ENCODE measurements at places on chromosomes 3 and 15.
A peak's percentile ranks its signal among the peaks of the same experiment; 100 is the strongest.

DNA sequence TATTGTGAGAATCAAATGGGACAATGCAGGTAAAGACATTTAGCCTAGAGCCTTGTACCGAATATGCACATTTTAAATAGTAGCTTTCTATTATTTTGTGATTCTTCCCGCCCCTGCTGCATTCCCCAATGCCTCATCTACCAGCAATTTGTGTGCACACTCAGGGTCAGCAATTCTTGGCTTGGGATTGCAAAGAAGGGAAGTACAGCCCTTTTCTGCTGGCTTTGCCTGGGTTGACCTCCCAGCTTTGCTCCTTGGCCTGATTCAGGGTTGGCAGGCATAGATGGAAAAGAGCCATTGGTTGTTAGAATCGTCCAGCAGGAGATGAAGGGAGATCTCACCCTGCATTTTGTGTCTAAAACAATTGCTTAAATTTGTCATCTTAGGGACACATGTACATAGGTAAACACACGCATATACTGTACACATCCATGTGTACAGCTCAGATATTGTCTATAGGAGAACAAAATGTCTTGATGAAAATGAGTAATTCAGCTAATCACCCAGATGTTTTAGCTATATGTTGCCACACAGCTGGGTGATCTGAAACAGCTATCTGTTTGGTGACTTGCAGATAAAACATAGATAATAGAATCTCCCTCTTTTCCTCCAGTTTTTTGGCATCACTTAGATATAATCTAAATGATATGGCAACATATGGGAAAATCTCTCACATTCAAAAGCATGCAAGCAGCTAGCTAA lies 340.9 kb upstream of the TBL1XR1 start:
- H3K36me3 ChIP-seq, result no peaks in the 10 kb centered on the region
- no peak overlapping the region for H3K4me3 ChIP-seq
- DNase-seq, result no peak
- no peak overlapping the region for H3K27ac ChIP-seq
- peaks cover 16% of the 10 kb centered on the region for H3K4me1 ChIP-seq

DNA sequence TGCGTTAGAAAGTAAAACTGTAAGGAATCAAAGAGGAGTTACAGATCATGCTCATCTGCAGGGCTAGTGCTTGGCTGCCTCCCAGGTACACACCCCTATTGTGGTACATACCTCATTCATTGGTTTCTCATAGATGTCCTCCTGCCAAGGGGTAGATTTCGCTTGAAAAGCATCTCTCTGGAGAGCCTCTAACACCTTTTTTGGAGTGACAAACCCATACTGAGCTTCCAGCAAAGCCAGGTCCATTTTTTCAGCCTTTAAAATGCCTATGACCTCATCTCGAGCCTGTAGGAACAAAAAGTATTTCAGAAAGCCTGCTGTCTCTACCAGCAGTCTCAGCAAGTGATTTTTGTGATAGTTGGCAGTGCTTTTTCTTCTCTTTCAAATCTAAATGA lies 112.1 kb downstream of the CMSS1 start:
- DNase-seq, result no peak
- no peaks in the 10 kb centered on the region for H3K27me3 ChIP-seq
- no peak overlapping the region for H3K27ac ChIP-seq
- H3K4me3 ChIP-seq, result no peak overlapping the region
- H3K36me3 ChIP-seq, result no peaks in the 10 kb centered on the region

DNA sequence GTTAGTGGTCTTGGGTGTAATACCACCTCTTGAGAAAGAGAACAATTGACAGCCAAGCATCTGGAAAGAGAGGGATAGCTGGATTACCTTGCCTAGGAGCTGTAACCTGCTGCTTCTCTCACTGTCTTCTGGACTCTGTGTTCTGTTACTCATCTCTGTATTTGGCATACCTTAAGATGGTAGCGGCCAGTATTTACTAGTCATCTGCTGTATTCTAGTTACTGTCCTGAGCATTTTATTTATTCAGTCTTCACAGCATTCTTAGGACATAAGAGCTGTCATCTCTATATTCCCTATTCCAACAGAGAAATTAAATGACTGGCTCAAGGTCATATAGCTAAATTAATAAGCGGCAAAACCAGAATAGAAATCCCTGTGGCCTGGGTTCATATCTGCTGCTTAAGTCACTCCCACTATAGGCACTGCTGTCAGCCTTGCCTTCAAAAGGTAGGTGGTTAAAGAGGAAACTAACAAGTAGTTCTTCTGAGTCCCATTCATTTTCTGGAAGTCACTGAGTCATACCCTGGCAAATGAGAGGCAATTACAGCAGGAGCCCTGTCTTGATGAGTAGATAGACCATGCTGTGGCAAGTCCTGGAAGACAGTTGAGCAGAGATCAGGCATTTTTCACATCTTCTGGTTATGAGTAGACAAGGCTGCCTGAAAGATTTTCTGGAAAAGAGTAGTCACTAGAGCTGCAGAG lies 68.2 kb downstream of the RAB7A start:
- no peaks in the 10 kb centered on the region for H3K27me3 ChIP-seq
- peaks cover 28% of the 10 kb centered on the region for H3K36me3 ChIP-seq
- H3K4me1 ChIP-seq, result peaks cover 20% of the 10 kb centered on the region
- no peak for DNase-seq
- H3K27ac ChIP-seq, result peak overlapping the region; percentile 35
- no peak overlapping the region for H3K4me3 ChIP-seq

- no peaks in the 10 kb centered on the region for H3K4me1 ChIP-seq
- H3K27me3 ChIP-seq, result no peaks in the 10 kb centered on the region
- H3K27ac ChIP-seq, result no peak overlapping the region
- H3K4me3 ChIP-seq, result no peak overlapping the region
- DNase-seq, result no peak
These were observed 45.5 kb downstream of the SYN2 start for GRCh38 chr3:12049675-12050074.

DNA sequence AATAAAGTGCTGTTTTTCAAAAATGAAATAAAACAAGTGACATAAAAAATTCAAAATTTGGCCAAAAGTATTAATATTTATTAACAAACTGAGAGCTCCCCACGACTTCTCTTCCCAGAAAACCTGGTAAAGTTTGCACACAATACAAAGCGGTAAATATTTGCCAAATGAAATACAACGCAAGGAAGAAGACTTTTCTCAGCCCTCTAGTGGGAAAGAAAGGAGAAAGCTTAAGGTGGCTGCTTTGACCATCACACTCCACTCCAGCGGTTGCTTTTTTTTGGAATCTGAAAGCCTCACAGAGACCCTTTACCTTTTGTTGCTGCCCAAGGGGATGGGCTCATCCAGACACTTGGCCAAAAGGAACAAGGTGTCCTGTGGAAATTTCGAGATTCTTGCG lies 1.1 kb upstream of the GK5 start:
- H3K27ac ChIP-seq, result no peak overlapping the region
- H3K36me3 ChIP-seq, result no peaks in the 10 kb centered on the region
- H3K27me3 ChIP-seq, result no peaks in the 10 kb centered on the region
- H3K4me3 ChIP-seq, result no peak overlapping the region

GRCh38 chr15:100569391-100569790 lies 32.6 kb downstream of the LINS1 start:
- no peaks in the 10 kb centered on the region for H3K27me3 ChIP-seq
- peaks cover 18% of the 10 kb centered on the region for H3K36me3 ChIP-seq
- H3K4me1 ChIP-seq, result peaks cover 13% of the 10 kb centered on the region
- no peak overlapping the region for H3K4me3 ChIP-seq

- no peak overlapping the region for H3K4me3 ChIP-seq
- H3K27ac ChIP-seq, result no peak overlapping the region
- H3K4me1 ChIP-seq, result no peaks in the 10 kb centered on the region
- DNase-seq, result no peak
- H3K27me3 ChIP-seq, result no peaks in the 10 kb centered on the region
These were observed 610.8 kb downstream of the MECOM start for GRCh38 chr3:169052465-169053302.

- H3K4me3 ChIP-seq, result no peak overlapping the region
- no peaks in the 10 kb centered on the region for H3K36me3 ChIP-seq
- DNase-seq, result no peak
- no peak overlapping the region for H3K27ac ChIP-seq
- no peaks in the 10 kb centered on the region for H3K4me1 ChIP-seq
These were observed 152.6 kb upstream of the UMPS start for GRCh38 chr3:124577494-124578167.

DNA sequence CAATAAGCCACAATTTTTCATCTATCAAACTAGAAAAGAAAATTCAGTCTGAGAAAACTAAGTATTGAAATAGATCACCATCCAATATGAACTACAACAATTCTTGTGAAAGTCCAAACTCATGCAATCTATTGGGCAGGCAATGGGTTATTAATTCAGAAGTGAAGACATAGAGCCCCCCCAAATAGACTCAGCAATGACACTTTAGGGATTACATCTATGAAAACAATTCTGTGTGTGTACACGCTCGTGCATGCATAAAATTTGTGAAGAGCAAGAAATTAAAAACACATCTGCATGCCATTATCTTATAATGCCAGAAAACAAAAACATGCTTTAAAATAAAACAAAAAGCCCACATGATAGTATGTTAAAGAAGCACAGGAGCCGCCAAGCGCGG lies 151.3 kb downstream of the NR1I2 start:
- H3K4me3 ChIP-seq, result no peak overlapping the region
- no peaks in the 10 kb centered on the region for H3K27me3 ChIP-seq
- H3K4me1 ChIP-seq, result no peaks in the 10 kb centered on the region
- DNase-seq, result no peak

GRCh38 chr15:51274956-51275355 lies 63.4 kb downstream of the CYP19A1 start:
- H3K4me3 ChIP-seq, result no peak overlapping the region
- peaks cover 2% of the 10 kb centered on the region for H3K27me3 ChIP-seq
- no peaks in the 10 kb centered on the region for H3K4me1 ChIP-seq
- H3K27ac ChIP-seq, result no peak overlapping the region
- DNase-seq, result no peak

- no peak overlapping the region for H3K4me3 ChIP-seq
- H3K4me1 ChIP-seq, result no peaks in the 10 kb centered on the region
- no peak for DNase-seq
- no peaks in the 10 kb centered on the region for H3K27me3 ChIP-seq
- no peak overlapping the region for H3K27ac ChIP-seq
- no peaks in the 10 kb centered on the region for H3K36me3 ChIP-seq
These were observed 24.5 kb upstream of the NR2C2 start for GRCh38 chr3:14922863-14923262.

GRCh38 chr3:42663581-42664437 lies 10.3 kb downstream of the ZBTB47 start:
- no peaks in the 10 kb centered on the region for H3K36me3 ChIP-seq
- no peak for DNase-seq
- no peaks in the 10 kb centered on the region for H3K4me1 ChIP-seq
- H3K4me3 ChIP-seq, result no peak overlapping the region
- H3K27me3 ChIP-seq, result no peaks in the 10 kb centered on the region

DNA sequence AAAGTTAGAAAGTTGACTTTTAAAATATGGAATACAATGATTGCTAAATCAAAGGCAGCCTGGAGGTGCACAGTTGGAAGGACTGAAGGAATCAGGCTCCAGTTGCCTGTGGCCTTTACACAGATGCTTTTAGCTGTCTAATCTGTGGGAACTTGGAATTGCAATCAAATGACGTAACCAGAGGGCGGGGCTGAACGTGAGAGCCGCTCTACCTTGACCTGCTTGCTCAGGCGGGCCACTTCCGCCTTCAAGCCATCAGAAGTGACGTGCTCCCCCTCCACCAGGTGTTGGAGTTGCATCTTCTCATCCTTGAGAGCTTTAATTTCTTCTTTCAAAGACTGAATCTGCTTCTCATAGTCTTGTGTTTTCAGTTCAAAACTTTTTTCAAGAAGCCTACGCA lies 37.7 kb upstream of the GNB5 start:
- peaks cover 5% of the 10 kb centered on the region for H3K4me1 ChIP-seq
- H3K36me3 ChIP-seq, result no peaks in the 10 kb centered on the region
- DNase-seq, result no peak
- no peak overlapping the region for H3K27ac ChIP-seq
- no peak overlapping the region for H3K4me3 ChIP-seq

- no peaks in the 10 kb centered on the region for H3K4me1 ChIP-seq
- no peaks in the 10 kb centered on the region for H3K27me3 ChIP-seq
- H3K4me3 ChIP-seq, result no peak overlapping the region
These were observed 89.0 kb downstream of the MRPL46 start for GRCh38 chr15:88378188-88378637.

DNA sequence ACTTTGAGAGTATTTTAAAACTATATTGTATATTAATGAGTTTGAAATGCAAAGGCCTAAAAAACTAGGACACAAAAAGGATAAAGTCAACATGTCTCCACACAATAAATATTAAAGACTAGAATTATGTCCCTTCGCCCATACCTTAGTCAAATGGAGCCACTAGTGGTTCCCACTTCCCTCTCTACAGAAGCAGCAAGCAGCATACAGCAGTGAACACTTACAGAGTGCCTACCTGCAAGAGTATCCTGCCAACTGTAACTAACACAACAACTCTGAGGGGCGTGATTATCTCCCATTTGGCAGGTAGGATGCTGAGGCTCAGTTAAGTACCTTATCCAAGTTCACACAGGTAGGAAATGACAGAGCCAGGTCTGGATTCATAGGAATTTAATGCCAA lies 17.2 kb downstream of the DYNC1LI1 start:
- peaks cover 5% of the 10 kb centered on the region for H3K4me1 ChIP-seq
- H3K27ac ChIP-seq, result no peak overlapping the region
- no peak overlapping the region for H3K4me3 ChIP-seq
- DNase-seq, result no peak
- H3K27me3 ChIP-seq, result no peaks in the 10 kb centered on the region

DNA sequence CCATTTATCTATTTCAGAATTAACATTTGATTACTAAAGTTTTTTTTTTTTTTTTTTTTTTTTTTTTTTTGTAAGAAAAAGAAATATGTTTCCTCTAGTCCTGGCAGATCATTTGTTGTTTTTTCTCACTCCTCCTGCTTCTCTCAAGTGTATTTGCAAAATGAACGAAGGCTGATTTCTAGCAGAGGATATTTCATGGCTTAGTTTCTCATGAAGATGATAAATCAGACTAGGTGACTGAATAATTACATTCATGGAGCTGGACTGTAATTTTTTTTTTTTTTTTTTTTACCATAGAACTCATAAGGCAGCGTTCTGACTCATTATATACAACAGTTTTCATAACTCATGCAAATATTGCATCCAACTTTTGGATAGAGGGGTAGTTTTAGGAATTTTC lies 332.5 kb upstream of the SEMA6D start:
- no peak overlapping the region for H3K4me3 ChIP-seq
- no peak for DNase-seq
- H3K4me1 ChIP-seq, result no peaks in the 10 kb centered on the region
- H3K27ac ChIP-seq, result no peak overlapping the region
- no peaks in the 10 kb centered on the region for H3K27me3 ChIP-seq

DNA sequence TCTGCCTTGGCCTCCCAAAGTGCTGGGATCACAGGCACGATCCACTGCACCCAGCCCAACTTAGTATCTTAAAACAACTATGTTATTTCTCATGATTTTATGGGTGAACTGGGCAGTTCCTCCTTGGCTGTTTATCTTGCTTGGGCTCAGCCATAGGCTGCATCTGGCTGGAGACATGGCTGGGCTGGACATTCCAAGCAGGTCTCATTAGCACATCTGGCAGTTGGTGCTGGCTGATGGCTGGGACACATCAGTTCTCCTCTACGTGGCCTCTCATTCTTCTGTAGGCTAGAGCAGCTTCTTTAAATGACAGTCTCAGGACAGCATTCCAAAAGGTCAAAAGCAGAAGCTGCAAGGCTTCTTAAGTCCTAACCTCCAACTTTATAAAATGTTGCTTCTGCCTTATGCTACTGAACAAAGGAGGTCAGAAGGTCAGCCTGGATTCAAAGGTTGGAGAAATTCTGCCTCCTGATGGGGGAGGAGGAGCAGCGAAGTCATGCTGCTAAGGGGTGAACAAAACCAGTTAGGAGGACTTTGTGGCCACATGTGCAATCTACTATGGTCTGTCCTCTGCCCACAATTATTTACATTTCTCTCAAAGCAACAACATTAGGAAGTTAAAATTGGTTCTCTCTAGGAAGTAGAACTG lies 144.0 kb downstream of the AQP9 start:
- H3K36me3 ChIP-seq, result no peaks in the 10 kb centered on the region
- no peak overlapping the region for H3K27ac ChIP-seq
- DNase-seq, result no peak
- no peaks in the 10 kb centered on the region for H3K27me3 ChIP-seq

Measured in effector memory CD4-positive, alpha-beta T cell (primary cell).